HEK293T (cell line): ENCODE measurements at places on chromosomes 6 and 20.

DNA sequence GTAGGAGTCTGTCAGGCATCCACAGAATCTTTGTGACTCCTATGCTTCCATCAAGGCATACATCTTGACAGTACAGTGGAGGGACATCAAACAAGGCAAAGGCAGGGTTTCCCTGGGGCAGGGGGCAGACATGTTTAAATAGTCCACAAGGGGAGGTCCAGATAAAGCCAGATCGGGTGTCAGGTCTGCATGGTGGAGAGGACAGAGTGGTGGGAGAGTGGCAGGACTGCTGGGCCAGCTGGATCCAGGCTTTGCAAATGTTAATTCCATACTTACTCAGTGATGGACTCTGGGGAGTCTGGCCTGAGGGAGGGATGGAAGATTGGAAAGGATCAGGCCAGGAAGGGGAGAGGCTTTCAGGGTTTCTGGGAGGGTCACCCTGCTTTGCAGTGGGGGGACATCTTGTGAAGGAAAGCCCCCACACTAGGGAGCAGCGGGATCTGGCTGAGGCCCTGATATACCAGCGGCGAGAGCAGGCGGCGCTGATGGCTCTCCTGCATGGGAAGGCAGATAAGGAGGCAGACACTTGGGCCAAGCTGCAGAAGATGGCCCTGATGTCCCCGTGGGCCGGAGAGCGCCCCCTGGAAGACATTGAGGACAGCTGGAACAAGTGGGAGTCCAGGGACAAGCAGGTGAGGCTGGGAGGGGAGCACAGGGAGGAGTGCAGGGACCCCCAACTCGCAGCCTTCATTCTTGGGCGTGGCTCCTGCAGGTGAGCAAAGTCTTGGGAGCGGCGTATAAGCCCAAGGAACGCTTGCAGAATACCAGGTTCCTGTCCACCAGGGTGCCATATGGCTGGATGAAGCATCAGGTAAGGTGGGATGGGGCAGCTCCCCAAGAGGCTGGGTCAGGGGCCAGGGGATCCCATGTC lies 44.6 kb downstream of the SUN5 start:
- peak; percentile 6 for DNase-seq

- DNase-seq: no peak
Measured at GRCh38 chr6:101086473-101086872, 205.3 kb upstream of the ASCC3 start.

- no peak for DNase-seq
Measured at GRCh38 chr6:144335914-144336313, 50.8 kb downstream of the UTRN start.

- no peak for DNase-seq
Measured at GRCh38 chr20:44618318-44618731, 33.2 kb downstream of the ADA start.

DNA sequence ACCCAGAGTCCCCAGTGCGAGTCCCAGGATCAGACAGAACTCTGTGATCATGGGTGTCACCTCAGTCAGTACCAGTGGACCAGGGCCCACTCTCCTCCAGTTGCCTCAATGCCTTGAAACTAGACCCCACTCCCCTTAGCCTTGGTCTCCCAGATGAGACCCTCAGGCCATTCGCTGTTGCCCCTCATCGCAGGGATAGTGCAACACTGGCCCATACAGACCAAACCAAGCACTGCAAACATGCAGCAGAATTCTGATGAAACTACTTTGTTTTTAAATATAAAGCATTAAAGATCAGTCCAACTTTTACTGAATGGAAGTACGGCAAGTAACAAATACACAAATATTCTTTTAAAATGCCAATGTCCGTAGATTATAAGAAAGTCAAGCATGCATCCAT lies 101.2 kb upstream of the NT5E start:
- DNase-seq: peak; percentile 32

- DNase-seq: no peak
Measured at GRCh38 chr6:148055419-148055818, 287.2 kb upstream of the SASH1 start.

GRCh38 chr6:139204978-139205377 lies 70.1 kb downstream of the HECA start:
- DNase-seq: no peak

DNA sequence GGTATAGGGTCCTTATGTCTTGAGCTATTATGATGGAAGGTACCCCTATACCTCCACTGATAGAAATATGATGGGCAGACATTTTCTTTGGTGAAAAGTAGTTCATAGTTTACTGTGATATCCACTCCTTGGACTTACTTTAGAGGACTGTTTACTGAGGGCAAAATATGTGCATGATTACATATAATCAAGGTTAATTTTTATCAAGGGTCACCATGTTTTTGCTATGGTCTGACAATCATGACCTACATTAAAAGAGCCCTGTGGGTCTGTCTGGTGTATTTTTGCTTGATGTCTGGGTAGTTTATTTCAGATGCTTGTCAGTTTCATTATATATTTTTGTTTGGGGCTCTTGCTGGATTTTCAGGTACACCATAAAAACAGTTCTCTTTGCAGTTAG lies 40.1 kb downstream of the CDKAL1 start:
- no peak for DNase-seq

- DNase-seq: no peak
Measured at GRCh38 chr6:79421001-79421411, 116.2 kb downstream of the LCA5 start.

- no peak for DNase-seq
Measured at GRCh38 chr6:28910901-28911690, 12.7 kb downstream of the TRIM27 start.

DNA sequence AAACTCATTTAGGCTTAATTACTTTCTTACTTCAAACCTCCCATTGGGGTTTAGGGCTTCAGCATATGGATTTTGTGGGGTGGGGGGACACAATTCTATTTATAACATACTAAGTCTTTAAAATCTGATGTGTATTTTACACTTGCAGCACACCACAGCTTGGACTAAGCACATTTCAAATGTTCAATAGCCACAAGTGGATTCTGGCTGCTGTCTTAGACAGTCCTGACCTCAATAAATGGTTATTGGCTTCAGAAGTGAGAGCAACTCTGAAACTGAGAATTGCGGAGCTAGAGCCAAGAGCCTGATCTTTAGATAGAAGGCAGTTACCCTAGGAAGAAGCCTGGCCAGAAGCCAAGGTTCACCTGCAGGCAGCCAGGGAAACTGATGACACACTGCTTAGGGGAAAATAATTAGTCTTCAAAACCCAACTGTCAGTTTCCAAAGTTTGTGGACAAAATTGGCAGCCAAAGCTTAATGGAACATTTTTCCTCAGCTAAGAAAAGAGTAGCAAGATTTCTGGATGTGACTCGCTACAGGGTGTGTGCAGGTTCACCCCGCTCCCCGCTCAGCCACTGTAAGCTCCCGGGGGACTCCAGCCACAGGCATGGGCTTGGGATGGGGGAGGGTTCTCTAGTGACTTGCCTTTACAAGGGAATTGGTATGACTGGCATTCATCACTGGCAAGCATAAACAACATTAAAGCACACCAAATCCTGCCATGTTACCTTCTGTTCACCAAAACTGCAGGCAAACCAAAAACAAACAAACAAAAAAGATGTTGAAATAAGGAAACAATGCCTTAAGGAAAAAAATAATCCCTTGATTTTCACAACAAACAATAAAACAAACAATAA lies 219.8 kb downstream of the TFAP2A start:
- no peak for DNase-seq

GRCh38 chr6:137224799-137225198 lies 5.6 kb upstream of the IFNGR1 start:
- DNase-seq: no peak

- DNase-seq: peak; percentile 66
Measured at GRCh38 chr6:43181942-43182860, at the start of gene CUL9. TSS of gene CUL9 (plus strand) at chr6:43182196. CDS start at chr6:43184311, 2,115 bp downstream.

DNA sequence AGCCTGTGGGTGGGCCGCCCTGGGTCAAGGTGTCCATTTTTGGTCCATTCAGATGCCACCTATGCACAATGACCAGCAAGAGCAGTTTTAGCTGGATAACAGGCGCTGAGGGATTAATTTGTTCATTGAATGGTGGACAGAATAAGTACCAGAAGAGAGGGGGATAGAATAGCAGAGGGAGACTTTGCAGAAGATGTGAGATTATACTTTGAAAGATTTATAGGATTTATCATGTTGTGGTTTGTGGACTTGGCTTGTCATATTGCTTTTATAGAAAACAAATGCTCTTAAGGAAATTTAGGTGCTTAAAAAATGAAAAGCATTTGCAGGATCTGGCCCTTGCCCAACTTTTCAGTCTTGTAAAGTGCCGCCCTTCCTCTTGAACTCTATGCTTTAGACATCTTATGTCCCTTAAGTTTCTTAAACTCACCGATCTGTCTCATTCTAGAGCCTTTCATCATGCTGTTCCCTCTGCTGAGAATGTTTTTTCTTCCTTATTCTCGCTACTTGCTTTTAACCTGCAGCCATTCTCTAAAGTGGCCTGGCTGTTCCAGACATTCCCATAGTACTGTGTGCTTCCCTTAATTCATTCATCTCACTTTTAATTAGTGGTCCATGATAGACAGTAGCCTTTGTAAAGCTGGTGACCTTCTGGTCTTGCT lies 42.5 kb downstream of the CD109 start:
- no peak for DNase-seq

DNA sequence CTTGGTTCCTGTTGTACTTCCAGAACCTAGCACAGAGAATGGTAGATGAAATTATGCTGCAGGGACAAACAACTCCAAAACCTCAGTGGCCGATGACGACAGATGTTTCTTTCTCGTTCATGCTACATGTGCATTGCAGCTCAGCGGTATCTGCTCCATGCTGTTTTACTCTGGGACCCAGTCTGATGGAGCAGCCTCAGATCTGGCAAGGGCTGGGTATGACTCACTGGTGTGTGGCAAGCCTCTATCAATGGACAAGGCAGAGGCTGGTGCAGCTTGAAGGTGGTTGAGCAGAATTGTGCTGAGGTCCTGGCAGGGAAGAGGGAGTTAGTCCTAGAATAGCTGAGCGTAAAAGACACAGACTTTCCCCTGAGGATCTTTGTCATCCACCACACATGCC lies 10.3 kb upstream of the BLCAP start:
- no peak for DNase-seq

DNA sequence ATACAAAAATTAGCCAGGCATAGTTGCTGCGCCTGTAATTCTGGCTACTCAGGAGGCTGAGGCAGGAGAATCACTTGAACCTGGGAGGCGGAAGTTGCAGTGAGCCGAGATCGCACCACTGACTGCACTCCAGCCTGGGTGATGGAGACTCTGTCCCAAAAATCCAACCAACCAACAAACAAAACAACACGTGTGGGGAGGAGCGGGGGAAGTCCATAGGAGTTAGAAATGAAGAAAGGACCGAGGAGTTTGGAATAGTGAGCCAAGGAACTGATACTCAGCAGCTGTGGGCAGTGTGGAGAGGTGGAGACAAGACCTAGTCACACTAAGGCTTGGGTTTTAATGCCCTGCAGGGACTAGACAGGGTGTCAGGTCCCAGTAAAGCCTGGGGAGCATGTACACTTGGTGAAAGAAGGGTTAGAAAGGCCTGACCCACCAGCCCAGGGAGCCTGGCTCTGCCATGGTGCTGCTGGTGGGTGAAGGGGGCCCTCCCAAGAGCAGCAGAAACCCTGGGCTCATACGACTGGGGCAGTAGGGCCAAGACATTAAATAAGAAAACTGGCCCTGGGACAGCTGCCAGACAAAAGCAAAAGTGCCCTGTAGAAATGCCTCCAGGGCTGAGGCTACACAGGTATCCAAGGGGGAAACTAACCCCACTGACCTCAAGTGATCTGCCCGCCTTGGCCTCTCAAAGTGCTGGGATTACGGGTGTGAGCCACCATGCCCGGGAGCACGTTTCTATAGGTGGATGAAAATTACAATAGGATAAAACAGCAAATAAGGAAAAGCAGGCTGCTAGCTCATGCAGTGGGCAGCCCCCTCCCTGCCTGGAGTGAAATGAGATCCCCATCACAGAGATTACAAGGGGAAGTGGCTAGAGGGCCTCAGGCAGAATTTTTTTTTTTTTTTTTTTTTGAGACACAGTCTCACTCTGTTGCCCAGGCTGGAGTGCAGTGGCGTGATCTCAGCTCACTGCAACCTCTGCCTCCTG lies 58.0 kb downstream of the MYH7B start:
- DNase-seq: no peak

DNA sequence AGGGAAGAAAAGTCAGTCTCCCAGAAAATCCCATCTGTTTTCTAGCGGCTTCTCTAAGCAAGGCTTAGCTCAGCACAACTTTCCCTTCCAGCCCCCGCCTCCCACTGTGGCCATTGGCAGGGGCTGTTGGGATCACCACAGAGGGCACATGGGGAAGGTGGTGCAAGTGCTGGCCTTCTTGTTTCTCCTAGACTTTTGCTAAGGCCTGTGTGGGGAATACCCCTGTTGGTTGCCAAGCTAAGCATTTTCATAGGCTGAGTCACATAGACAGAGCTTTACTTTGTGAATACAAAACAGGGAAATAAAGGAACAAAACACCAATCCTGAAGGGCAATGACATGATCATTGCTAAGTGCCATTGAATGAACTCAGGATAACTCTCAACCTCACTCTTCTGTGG lies 32.4 kb upstream of the TIAM2 start:
- DNase-seq: no peak

DNA sequence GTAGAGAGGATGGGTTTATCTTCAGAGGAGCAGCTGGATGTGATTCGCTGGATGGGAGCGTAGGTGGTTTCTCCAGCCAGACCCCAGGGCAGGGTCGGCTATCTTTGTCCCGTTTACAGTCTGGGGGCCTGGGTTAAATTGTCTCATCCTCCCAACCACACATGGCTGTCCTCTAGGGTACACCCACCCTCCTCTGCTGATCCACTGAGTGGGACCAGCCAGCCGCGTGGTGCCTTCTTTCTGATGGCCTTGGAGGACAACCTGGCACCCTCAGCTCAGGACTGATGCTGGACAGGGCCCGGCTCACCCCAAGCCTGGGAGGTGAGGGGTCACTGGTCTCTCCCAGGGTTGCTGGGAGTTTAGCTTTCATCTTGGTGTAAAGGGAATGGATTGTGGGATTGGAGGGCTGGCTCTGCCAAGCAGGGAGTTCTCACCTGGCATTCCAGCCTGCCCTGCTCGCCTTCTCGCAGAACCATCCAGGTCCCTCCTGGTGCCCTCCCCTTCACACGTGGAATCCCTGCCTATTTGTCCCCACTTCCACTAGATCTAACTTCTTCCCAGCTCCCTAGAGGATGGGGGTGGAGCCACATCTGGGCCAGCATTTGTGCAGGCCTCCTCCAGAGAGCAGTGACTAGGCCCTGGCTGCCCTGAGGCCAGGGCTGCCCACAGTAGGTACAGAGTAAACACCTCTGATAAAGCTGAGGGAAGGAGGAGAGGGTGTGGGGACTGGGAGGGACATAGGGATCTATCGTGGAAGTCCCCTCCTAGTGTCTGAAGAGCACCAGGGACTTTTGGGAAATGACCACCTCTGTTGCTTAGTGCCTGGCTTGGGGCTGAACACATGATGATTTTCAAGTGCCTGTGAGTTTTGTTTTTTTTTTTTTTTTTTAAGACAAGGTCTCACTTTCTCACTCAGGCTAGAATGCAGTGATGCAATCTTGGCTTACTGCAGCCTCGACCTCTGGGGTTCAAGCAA lies 1.6 kb downstream of the ITPR3 start:
- DNase-seq: no peak

DNA sequence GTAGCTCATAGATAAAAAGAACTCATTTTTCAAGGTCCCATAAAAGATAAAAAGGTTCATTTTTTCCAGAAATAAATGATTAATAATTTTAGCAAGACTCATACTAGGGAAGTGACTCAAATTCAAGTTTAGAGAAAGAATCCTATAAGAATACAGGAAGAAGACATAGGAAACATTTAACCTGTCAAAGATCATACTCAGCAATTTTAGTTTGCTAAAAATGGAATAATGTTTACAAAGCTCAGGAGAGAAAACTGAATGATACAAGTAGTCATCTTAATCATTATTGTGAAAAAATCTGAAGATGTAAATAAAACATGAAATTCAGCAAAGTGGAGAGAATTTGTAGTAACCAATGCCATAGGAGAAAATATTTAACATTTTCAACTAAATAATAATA lies 926.6 kb downstream of the TBC1D32 start:
- no peak for DNase-seq

GRCh38 chr20:1830240-1830639 lies 65.0 kb upstream of the SIRPA start:
- no peak for DNase-seq
